ENCODE measurements at places on chromosomes 1 and 21.

- no peak for DNase-seq
These were observed 52.3 kb downstream of the SPATA46 start for GRCh38 chr1:162324396-162324795.

- no peak for DNase-seq
These were observed at the start of gene MYOM3 for GRCh38 chr1:24111996-24112779. Gene MYOM3, minus strand, starts transcription at chr1:24112135. Its CDS starts 3,499 bp downstream, at chr1:24108636.

DNA sequence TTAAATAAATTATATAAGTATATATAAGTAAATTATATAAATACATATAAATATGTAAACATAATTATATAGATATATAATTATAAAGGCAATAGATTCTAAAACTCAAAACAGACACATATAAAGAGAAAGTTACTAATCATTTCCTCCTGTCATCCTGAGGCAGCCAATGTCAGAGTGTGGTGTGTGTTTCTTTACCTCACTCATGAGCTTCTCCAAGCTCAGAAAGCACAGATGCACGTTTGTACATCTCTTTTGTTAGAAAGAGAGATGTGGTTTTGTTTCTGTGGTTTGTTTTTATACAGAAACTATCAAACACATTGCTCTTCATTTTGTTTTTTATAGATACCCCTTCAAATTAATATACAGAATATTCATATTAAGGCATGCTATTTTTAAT, 594.8 kb downstream of the USP25 start:
- no peak for DNase-seq

- no peak for DNase-seq
These were observed 22.3 kb downstream of the PPFIA4 start for GRCh38 chr1:203048555-203049051.

GRCh38 chr1:100575406-100575805, 37.5 kb downstream of the GPR88 start:
- no peak for DNase-seq

- DNase-seq = no peak
These were observed 27.8 kb downstream of the WNT2B start for GRCh38 chr1:112536561-112536960.

DNA sequence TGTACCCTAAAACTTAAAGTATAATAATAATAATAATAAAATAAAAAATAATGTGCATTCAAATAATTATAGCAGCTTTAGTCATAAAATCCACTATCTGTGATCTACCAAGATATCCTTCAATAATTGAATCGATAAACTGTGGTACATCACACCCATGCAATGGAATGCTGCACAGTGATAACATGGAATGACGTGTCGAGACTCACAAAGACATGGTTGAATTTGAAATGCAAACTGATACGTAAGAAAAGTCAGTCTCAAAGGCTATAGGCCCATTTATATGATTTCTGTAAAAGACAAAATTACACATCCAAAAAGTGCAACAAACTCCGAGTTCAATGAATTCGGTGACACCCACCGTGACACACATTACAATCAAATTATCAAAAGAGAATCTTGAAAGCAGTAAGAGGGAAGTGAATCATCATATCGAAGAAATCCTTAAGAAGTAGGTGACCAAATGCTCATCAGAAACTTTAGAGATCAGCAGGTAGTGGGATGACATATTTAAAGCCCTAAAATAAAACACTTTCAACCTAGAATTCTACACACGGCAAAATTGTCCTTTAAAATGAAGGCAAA, 5.2 kb upstream of the SPRR2E start:
- no peak for DNase-seq

DNA sequence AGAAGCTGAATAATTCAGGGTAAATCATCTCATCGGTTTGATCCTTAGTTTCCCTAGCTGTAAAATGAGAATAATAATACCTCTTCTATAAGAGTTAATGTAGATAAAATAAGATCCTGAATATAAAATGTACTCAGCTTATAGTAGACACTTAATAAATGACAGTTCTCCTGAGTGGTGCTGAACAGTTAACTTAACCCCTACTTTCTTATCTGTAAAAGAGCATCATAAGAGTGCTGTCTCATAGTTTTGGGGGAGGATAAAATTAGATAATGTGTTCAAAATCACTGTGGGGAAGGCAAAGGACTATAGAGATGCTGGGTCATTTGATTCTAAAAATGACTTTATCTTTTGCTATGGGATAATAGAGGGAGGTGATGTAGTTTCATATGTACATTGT, 593 bp downstream of the C8A start:
- DNase-seq = no peak

DNA sequence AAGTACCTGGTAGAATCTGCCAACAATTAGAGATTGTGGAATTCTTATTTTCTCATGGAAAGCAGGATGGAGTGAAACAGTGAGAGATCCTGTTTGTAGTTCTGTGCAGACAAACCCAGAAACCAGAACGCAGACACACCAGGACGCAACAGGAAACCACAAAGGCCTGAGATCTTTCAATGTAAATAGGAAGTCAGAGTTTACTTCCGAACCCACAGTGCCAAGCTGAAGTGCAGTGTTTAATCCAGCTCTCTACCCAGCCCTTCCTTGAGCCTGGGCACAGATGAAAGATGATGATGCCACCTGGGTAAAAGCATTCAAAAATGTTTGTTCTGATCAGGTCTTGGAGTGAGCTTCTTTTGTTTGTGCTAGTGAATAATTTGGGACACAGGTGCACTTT, 244.2 kb upstream of the HOOK1 start:
- DNase-seq = peak; percentile 72

- DNase-seq = no peak
These were observed 83.2 kb upstream of the PPM1J start for GRCh38 chr1:112798292-112798691.

GRCh38 chr1:25744140-25744581, 55.8 kb upstream of the SELENON start:
- DNase-seq = no peak

GRCh38 chr1:115317101-115318012, 20.7 kb downstream of the NGF start:
- DNase-seq = no peak

GRCh38 chr1:31511848-31512615, 64.3 kb upstream of the TINAGL1 start:
- no peak for DNase-seq

- DNase-seq = no peak
These were observed 610.3 kb upstream of the TMPRSS15 start for GRCh38 chr21:19013916-19014315.

DNA sequence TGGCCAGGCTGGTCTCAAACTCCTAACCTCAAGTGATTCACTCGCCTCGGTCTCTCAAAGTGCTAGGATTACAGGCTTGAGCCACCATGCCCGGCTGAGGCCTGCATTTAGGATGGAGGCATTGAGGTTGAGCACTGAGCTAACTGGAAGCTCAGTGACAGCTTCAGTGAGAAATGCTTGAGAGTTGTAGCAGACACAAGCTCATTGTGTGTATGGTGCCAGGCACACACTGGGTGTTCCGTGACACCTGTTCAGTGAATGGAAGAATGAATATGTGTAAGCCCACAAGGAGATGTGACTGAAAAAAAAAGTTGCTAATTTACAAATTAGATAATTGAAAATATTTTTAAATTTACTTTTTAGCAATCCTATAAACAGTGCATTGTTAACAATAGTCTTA, 21.8 kb downstream of the LURAP1 start:
- no peak for DNase-seq

DNA sequence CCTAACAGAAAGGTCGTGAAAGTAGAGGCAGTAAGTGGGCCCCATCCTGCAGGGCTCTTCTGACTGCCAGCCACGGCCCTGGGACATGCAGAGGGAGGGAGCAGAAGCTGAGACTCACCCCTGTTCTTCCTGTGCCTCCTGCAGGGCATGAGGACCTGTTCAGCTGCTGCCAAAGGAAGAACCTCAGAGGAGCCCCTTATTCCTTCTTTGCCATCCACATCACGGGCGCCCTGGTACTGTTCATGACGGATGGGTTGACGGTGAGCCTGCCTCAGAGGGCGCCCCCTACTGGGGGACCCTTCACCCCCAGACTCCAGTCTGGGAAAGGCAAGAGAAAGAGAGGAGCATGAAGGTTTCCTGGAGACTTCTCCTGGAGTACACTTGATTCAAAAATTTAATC, 47.1 kb downstream of the ELK4 start:
- DNase-seq = no peak

DNA sequence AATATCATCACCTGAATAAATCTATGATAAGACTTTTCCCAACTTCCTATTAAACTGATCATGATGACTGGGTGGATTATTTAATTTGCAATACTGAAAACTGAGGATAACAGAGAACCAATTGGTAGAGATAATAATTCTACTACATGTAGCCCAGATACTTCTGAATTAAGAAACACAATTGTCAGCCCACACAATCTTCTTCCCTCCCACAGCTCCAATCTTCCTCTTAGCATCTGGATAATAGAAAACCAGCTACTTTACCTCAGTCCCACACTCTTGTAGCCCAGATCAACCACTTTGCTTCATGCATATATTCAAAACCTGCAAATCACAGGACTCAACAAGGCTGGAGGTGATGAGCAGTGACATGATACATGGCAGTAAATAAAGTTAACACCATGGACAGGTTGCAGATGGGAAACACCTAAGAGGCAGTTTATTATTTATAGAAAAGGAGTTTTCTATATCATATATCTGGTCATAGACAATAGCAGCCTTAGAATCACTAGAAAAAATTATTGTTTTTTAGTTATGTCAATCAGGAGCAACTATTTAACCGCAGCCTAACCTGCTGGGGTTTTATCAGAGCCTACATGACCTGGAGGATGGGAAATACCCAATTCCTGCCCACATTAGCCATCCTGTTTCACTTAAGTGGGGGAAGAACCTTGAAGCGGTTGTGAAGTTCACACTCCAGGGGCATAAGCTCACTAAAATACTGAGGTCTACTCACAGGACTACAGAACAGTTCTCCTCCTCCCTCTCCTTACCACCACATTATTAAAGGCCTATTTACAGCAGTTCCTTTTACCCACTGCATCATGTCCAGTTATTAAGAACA, 16.7 kb downstream of the FRRS1 start:
- DNase-seq = no peak

DNA sequence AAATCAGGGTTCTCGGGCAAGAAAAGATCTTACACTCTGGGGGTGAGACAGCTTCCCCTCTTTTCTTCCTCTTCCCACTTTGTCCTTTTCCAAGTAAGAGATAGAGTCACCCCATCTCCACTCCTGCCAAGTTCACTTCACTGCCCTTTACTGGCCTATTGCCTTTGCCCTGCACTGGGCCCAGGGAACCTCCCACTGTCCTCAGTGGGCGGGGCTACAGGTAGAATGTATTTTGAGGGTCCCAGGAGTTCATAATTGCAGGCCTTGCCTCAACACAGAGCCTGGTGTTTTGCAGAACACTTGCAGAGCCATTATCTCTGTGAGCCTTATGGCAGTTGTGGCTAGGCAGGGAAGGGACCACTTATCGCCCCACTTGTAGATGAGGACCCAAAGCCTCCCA, 3.3 kb downstream of the AMPD2 start:
- no peak for DNase-seq

DNA sequence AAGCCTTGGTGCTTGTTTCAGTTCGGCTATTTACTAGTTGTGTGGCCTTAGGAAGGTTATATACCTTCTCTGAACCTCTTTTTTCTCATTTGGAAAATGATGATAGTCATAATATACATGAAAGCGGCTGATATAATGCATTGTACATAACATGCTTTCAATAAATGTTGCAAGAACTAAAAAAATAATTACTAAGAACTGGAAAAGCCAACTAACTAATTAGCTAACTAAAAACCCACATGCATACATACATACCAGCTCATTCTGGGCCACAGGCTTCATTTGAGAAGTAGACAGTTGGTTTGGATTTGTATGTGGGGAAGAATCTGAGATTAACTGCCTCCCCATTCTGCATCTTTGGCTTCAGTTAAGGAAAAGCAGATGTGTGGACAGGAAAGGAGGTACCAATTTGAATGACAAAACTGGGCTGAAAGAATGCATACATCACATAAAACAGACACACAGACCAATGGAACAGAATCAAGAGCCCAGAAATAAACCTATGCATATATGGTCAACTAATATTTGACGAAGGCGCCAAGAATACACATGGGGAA, 217.9 kb downstream of the TM2D1 start:
- DNase-seq = no peak

DNA sequence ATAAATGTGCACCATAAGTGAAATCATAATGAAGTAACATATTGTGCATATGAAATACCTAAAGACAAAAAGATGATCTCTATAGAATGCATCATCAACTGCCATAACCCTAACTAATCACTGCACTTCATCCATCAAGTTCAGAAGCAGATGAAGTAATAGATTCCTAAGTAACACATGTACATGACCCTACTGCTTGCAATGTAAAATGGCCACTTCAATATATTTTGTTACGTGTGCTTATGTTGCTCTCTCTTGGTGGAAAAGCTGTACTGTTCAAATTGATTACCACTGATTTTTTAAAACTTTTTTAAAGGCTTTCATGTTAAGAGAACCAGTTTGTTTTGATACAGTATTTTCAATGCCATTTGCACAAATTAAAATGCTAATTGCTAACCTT, 141.8 kb downstream of the TTLL7 start:
- DNase-seq = peak; percentile 34

DNA sequence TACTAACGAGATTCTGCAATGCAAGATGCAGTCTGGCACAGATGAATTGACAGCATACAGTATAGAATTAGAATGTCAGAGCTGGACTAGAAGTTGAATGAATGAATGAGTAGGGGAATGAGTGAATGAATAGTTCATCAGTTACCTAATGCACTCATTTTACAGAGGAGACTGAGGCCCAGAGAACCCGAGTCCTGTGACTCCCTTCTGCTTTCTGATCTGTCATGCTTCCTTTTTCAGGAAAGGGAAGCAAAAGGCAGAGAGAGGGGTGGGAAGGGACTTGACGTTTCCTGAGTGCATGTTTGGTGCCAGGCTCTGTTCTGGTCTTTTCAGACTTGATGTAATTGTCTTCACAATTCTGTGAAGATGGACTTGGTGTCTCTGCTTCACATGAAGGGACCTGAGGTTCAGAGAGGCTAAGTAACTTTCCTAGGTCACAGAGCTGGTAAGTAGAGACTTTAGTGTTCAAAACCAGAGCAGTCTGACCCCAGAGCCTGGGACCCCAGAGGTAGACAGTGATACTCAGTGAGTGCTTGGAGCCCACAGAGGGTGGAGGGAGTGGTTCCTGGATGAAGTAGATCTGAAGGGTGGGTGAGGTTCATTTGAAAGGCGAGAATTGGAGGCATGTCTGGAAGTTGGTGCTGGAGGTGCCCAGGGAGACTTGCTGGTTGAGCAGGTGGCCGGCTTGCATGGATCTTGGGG, 8.0 kb upstream of the MEX3A start:
- no peak for DNase-seq

DNA sequence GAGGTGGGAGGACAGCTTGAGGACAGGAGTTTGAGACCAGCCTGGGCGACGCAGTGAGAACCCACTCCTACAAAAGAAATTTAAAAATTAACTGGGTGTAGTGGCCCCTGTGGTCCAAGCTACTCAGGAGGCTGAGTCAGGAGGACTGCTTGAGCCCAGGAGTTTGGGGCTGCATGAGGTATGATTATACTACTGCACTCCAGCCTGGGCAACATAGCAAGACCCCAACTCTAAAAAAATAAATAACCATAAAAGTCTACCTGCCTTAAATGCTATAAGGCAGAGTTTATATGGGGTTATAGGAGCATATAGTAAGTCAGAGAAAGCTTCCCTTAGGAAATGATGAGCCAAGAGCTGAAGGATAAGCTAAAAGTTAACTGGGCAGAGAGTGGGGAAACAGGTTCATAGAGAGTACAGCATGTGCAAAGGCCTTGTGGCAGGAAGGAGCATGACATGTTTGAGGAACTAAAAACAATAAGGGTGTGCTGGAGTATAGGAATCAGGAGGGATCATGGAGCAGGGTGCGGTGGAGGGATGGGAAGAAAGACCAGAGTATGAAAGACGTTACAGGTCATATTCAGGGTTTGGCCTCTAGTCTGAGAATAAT, 68.3 kb downstream of the ADSS2 start:
- no peak for DNase-seq
